ENCODE measurements at places on chromosomes 13 and 19. TPM values are rescaled to one million over a fixed set of nuclear protein-coding genes. Genes with fewer than 3 reads are reported as not detected.

- H3K27ac ChIP-seq, result no peak overlapping the region
- H3K4me1 ChIP-seq, result no peaks in the 10 kb centered on the region
- H3K27me3 ChIP-seq, result no peaks in the 10 kb centered on the region
- no peaks in the 10 kb centered on the region for H3K36me3 ChIP-seq
Observed at GRCh38 chr13:74841123-74841522, 640.8 kb downstream of the TBC1D4 start.

GRCh38 chr13:30743319-30744055 is 8.1 kb downstream of the ALOX5AP start:
- peak; percentile 38 for DNase-seq
- no peak overlapping the region for H3K4me3 ChIP-seq
- H3K27me3 ChIP-seq, result peaks cover 7% of the 10 kb centered on the region
- peaks cover 19% of the 10 kb centered on the region for H3K36me3 ChIP-seq
- peak overlapping the region; percentile 44 for H3K27ac ChIP-seq
- peaks cover 60% of the 10 kb centered on the region for H3K4me1 ChIP-seq

- DNase-seq, result peak; percentile 71
- H3K27ac ChIP-seq, result peak overlapping the region; percentile 78
- H3K4me3 ChIP-seq, result no peak overlapping the region
- no peaks in the 10 kb centered on the region for H3K27me3 ChIP-seq
Observed at GRCh38 chr19:35216833-35217648, 11.5 kb downstream of the FAM187B start.

DNA sequence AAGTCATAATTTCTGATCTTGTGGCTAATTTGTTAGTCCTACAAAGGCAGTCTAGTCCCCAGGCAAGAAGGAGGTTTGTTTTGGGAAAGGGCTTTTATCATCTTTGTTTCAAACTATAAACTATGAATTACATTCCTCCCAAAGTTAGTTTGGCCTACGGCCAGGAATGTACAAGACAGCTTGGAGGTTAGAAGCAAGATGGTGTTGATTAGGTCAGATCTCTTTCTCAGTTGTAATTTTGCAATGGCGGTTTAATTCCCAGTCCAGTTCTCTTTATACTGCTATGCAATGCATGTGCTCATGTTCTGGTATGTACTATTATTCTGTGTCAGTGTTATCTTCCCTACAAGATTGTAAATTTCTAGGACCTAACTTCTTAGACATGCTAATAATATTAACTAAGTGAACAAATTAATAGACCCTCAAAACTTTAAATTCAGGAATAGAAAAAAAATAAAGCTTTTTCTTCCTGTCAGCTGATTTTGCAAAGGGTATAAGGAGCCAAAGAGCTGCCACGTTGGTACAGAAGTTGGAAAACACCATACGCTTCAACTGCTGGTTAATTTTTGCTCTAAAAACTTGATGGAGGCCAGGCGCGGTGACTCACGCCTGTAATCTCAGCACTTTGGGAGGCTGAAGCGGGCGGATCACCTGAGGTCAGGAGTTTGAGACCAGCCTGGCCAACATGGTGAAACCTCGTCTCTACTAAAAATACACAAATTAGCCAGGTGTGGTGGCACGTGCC is 1.3 kb upstream of the DNAJC15 start:
- DNase-seq, result no peak
- H3K4me3 ChIP-seq, result no peak overlapping the region
- H3K27ac ChIP-seq, result no peak overlapping the region

DNA sequence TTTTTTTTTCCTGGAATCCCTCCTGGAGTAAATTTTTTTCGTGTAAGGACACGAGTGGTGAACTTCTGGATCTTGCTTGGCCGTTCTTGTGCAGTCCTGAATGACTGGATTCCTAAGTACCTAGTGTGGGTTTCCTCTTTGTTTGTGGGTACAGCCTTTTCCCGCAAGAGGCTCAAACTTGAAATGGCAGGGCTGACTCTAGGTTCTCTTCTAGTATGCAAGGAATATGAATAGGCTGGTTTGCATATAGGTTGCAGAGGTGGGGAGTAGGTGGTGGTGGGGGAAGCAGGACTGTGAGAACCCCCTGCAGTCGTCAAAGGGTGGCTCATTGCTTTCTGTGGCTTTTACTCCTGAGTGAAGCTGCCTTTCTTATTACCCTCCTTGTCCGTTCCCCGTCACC is 13.6 kb downstream of the UBAC2 start:
- peak; percentile 82 for DNase-seq
- H3K4me3 ChIP-seq, result peak overlapping the region; percentile 74
- peaks cover 39% of the 10 kb centered on the region for H3K36me3 ChIP-seq
- H3K4me1 ChIP-seq, result peaks cover 79% of the 10 kb centered on the region
- H3K27me3 ChIP-seq, result no peaks in the 10 kb centered on the region

GRCh38 chr13:77388944-77389624 is 62.2 kb upstream of the MYCBP2 start:
- H3K4me1 ChIP-seq, result peaks cover 20% of the 10 kb centered on the region
- no peaks in the 10 kb centered on the region for H3K27me3 ChIP-seq
- no peaks in the 10 kb centered on the region for H3K36me3 ChIP-seq
- no peak overlapping the region for H3K27ac ChIP-seq

DNA sequence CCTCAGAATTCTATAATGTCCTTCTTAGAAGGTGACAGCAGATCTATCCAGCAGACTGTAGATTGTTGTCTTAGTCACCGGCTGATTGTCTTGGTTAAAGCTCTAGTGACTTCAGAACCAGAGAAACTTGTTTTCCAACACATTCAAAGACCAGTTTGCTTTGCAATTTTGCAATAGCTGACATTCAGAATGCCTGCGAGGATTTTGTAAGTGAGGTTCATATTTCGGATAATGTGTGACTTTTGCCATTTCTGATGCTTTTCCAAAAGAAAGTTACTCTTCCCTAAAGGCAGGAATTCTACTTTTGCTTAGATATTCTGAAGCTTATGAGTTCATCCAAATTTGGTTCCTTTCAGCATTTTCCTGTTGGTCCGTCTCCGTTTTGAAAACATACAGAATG is 13.2 kb downstream of the SPINT2 start:
- H3K4me1 ChIP-seq, result peaks cover 11% of the 10 kb centered on the region
- no peaks in the 10 kb centered on the region for H3K27me3 ChIP-seq
- H3K4me3 ChIP-seq, result no peak overlapping the region
- H3K27ac ChIP-seq, result no peak overlapping the region

- peaks cover 8% of the 10 kb centered on the region for H3K27me3 ChIP-seq
- DNase-seq, result no peak
- no peak overlapping the region for H3K4me3 ChIP-seq
- no peak overlapping the region for H3K27ac ChIP-seq
Observed at GRCh38 chr19:2603334-2603733, 99.2 kb downstream of the GNG7 start.

GRCh38 chr13:39607876-39608275 is 4.9 kb upstream of the LHFPL6 start:
- no peak overlapping the region for H3K27ac ChIP-seq
- no peaks in the 10 kb centered on the region for H3K4me1 ChIP-seq
- H3K36me3 ChIP-seq, result no peaks in the 10 kb centered on the region

GRCh38 chr19:46201454-46202310 is 27.9 kb upstream of the IGFL1 start:
- H3K36me3 ChIP-seq, result no peaks in the 10 kb centered on the region
- peaks cover 32% of the 10 kb centered on the region for H3K27me3 ChIP-seq
- no peaks in the 10 kb centered on the region for H3K4me1 ChIP-seq
- H3K4me3 ChIP-seq, result no peak overlapping the region
- no peak for DNase-seq

- peak overlapping the region; percentile 91 for H3K4me3 ChIP-seq
- H3K36me3 ChIP-seq, result peaks cover 37% of the 10 kb centered on the region
- H3K27me3 ChIP-seq, result no peaks in the 10 kb centered on the region
Observed at GRCh38 chr13:40981949-40982348, 37.2 kb downstream of the ELF1 start.

GRCh38 chr19:46970815-46971214 is 48.8 kb upstream of the NPAS1 start:
- no peaks in the 10 kb centered on the region for H3K27me3 ChIP-seq
- DNase-seq, result no peak
- H3K4me3 ChIP-seq, result no peak overlapping the region
- H3K4me1 ChIP-seq, result peaks cover 19% of the 10 kb centered on the region

DNA sequence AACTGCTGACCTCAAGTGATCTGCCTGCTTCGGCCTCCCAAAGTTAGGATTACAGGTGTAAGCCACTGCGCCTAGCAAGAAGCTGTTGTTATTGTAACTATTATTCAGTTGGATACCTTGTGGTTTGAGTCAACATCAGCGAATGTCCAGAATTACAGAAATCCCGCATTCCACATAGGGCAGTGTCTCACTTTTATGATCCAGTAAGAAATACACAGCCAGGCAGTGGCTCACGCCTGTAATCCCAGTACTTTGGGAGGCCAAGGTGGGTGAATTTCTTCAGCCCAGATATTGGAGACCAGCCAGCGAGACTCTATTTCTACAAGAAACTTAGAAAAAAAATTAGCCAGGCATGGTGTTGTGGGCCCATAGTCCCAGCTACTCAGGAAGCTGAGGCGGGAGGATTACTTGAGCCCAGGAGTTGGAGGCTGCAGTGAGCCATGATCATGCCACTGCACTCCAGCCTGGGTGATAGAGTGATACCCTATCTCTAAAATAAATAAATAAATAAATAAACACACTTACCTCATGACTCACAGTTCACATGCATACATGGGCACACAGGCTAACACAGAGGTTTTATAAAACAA is 43.8 kb downstream of the SPTBN4 start:
- peaks cover 5% of the 10 kb centered on the region for H3K36me3 ChIP-seq
- H3K4me3 ChIP-seq, result no peak overlapping the region
- no peak for DNase-seq
- H3K27me3 ChIP-seq, result peaks cover 39% of the 10 kb centered on the region
- peaks cover 11% of the 10 kb centered on the region for H3K4me1 ChIP-seq

GRCh38 chr13:46392967-46393366 is 5.9 kb upstream of the RUBCNL start:
- peaks cover 18% of the 10 kb centered on the region for H3K4me1 ChIP-seq
- peaks cover 2% of the 10 kb centered on the region for H3K27me3 ChIP-seq
- H3K4me3 ChIP-seq, result no peak overlapping the region
- H3K36me3 ChIP-seq, result no peaks in the 10 kb centered on the region

GRCh38 chr19:16516381-16516780 is 20.2 kb downstream of the C19orf44 start:
- no peak overlapping the region for H3K4me3 ChIP-seq
- H3K27ac ChIP-seq, result no peak overlapping the region
- no peak for DNase-seq

DNA sequence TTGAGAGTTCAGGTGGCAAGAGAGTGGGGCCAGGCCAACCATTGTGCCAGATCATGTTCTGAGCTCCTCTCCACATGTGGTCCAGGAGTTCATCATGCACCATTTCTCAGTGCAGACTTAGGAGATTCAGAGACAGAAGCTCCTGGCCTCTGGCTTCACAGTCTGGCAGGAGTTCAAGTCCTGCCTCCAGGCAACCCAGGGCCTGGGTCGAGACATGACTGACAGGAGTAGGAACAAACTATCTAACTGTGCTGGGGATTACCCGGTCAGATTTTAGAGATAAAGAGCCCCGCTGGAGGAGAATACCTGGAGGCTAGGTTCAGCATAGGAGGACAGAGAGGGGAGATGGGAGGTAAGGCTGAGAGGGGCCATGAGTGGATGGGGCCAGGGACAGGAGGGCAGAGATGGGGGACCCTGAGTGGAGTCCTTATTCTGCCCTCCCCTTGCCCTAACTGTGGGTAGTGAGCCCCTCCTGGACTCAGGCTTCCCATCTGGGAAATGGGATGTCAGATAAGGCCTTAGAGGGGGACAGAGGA is 906 bp upstream of the CYP4F11 start:
- no peaks in the 10 kb centered on the region for H3K4me1 ChIP-seq
- H3K4me3 ChIP-seq, result no peak overlapping the region
- no peak overlapping the region for H3K27ac ChIP-seq
- no peaks in the 10 kb centered on the region for H3K36me3 ChIP-seq
- H3K27me3 ChIP-seq, result peaks cover 4% of the 10 kb centered on the region
- DNase-seq, result no peak

DNA sequence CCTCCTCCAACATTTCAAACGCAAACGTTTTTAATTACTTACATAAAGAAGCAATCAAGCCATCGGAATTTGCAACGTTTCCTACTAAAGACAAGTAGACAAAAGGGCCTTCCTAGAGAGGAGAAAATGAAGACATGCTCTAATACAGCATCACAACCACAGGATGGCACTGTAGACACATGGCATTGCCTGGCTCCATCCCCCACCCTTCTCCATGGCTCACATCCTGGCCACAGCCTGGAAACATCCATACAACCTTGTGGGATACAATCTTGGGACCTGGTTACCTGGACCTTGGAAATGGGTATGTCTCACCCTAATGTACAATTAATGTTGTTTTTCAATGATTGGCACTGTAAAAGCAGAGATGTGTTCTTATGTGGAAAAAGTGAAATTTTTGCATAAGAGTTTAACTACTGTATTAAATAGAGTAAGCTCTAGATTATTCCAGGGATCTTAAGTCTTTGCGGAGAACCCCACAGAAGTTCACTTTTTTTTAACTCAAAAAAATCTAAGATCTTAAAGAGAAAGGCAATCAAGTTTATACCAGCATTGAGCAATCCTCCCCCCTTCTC is 21.5 kb downstream of the EBPL start:
- no peak overlapping the region for H3K27ac ChIP-seq
- DNase-seq, result peak; percentile 54
- peaks cover 25% of the 10 kb centered on the region for H3K36me3 ChIP-seq
- H3K4me1 ChIP-seq, result no peaks in the 10 kb centered on the region

ERICH4 gene
- not detected for total RNA-seq

PRRG2 gene
- total RNA-seq, result 0.81 TPM

ITM2B gene
- total RNA-seq, result 67.0 TPM

RNF113B gene
- not detected for total RNA-seq

FBXO17 gene
- not detected for total RNA-seq

NKPD1 gene
- total RNA-seq, result 0.09 TPM

C19orf38 gene
- 3.6 TPM for total RNA-seq

POLD1 gene
- total RNA-seq, result 220 TPM

PTGIR gene
- total RNA-seq, result 41.0 TPM
